ENCODE measurements at places on chromosomes 11 and 22.
A peak's percentile ranks its signal among the peaks of the same experiment; 100 is the strongest.

GRCh38 chr11:64096835-64097234, 61.1 kb downstream of the FLRT1 start:
- no peak for DNase-seq

DNA sequence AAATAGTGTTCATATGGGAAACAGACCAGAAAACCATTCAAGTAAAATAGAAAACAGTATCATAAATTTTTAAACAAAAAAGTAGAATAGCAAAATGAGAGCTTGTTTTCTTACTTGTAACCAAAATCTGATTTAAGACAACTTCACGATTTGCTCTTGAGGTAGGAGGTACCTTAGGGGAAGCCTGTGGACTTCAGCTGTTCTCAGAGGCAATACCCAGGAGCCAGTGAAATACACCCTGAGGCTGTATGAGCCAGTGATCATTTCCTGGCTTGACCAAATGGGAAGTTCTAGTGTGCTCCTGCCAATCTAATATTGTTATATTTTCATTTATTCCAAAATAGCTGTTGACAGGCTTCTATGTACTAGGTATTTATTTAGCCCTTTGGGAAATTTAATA, 104.8 kb downstream of the ARHGAP42 start:
- no peak for DNase-seq

GRCh38 chr22:23862103-23862502, 4.4 kb downstream of the SLC2A11 start:
- DNase-seq, result peak; percentile 34

DNA sequence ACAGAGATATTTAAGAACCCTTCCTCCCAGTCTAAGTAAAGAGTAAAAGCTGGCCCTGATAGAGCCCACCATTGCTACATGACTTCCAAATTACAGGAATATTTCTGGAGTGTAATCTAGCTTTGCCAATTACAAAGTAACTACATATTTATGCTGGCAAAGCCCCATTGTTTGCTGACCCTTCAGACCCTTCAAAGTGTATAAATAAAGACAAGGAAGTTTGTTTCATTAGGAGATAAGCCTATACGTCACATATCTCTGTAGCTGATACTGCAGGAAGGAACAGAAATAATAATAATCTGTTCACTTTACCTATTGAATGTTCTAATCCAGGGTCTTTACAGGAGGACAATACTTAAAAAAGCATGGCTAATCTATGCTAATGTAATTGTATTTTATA, 375.1 kb downstream of the SOX6 start:
- DNase-seq, result no peak

DNA sequence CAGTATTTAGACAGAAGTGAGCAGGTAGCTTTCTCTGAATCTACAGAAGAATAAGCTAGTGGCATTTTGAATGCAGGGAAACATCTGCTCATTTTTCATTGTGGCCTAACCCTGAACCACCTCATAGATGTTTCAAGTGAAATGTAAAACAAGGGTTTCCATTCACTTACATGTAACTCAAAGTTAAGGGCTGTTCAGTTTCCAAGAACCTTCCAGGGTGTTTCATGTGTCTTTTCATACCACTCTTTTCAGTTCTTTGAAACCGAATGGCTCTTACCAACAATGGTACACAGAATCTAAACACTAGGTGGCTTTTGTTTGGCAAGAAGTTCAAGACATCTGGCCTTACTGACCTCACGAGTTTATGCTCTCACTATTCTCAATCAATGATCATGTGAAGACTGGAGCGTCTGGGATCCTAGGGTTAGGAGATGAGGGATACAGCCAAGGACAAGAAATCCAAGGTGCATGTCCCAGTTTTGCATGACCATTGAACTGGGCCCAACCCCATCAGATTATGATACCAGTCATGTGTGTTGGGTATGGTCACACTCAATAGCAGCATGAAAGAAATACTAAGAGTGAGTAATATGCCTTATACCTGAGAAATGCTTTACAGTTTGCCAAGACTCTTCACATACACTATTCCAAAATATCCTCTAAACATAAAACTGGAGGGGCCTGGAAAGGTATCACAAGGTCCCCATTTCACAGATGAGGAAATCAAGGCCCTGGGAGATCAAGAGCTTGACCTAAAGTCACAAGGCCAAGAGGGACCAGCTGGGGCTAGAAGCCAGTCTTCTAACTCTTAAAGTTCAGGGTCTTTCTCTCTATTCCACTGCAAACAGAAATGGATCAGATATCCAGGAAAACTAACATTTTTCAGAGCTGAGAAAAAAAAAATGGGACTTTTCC, 92.7 kb downstream of the ETS1 start:
- no peak for DNase-seq

DNA sequence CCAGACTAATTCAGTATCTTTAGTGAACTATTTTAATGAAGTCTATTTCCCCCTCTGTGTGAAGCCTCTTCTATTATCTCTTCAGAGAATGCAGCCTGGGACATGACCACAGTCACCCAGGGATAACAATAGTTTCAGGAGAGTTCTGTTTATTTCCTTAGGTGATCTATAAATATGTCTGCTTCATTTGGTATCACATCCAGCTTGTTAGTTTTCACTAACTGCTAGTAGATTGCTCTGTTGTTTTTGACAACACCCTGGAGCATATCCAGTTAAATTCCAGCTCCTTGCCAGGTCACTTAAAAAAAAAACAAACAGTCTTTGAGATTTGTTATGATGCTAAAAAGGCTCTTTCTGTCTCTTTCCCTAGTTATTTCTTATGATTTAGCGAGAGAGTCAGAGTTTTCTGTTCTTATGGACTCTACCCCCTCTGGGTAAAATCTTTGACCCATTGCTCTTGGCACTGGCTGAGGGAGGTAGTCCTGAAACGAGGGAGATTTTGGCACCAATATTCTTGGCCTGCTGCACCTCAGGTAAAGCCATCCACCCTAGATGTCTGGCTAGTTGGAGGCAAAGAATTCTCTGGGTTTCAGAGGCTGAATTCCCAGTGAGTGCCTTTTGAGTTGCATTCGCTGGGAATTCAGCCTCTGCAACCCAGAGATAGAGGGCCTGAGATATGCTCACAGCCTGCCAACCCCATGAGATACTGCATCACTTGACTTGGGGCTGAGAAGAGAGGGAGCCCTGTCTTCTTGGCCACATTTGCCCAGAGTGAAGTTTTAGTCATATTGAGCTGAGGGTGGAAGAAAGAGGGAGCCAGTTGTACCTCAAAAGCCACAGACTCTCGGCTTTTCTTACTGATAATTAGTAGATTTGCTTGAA, 159.1 kb downstream of the PGR start:
- no peak for DNase-seq

- no peak for DNase-seq
Measured at GRCh38 chr22:23064381-23065068, 5.8 kb upstream of the GNAZ start.

DNA sequence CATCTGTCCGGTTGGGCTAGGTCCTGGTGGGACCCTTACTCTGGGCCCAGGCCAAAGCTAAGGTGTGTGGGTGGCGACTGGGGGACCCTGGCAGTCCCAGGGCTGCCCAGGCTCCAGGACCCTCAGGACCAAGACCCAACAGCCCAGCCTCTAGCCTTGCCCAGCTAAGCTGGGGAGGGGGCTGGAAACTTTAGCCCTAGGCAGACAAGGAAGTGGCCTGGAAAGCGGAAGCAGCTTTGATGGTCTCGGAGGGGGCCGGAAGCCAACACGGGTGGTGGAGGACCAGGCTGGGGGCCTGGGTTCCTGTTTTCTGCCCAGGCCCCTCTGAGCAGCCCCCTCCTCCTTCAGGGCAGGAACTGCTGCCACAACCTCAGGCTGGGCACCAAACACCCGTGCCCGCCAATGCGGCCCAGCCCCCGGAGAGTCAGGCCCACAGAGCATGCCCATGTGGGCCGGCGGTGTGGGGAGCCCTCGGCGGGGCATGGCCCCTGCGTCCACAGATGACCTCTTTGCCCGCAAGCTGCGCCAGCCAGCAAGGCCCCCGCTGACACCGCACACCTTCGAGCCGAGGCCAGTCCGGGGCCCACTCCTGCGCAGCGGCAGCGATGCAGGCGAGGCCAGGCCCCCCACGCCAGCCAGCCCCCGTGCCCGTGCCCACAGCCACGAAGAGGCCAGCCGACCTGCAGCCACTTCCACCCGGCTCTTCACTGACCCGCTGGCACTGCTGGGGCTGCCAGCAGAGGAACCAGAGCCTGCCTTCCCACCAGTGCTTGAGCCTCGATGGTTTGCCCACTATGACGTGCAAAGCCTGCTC, 2.8 kb downstream of the SIPA1 start:
- no peak for DNase-seq

DNA sequence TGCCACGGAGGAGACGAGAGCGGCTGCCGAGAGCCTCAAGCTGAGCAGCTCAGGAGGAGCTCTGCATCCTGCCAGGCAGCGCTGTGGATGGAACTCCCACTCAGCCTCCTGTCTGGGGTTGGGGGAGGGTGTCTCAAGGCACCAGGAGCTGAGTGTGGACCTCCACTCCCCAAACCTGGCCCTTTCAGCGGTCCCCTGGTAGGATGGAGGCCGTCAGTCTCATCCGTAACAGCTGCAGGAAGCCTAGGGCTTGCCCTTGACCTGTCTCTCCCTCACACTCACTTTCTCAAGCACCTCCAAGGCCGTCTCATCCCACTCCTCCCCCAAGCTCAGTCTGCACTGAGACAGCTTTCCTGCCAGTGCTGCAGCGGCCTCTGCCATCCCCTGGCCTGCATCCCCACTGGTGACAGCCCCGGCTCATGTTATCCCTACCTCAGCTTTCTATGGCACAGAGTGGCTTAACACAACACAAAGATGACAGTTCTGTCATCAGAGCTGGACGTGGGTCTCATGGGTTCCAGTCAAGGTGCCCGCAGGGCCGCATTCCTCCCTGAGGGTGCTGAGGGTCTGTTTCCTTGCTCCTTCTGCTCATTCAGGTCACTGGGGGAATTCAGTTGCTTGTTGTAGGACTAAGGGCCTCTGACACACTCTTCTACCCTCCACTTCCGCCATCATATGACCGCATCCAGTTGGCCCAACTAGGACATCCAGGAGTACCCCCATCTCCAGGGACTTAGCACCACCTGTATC, 341.9 kb upstream of the B3GAT1 start:
- no peak for DNase-seq

GRCh38 chr11:83249972-83250593, 36.1 kb downstream of the CCDC90B start:
- no peak for DNase-seq

- DNase-seq, result no peak
Measured at GRCh38 chr11:122154227-122154626, 38.2 kb upstream of the BLID start.

- DNase-seq, result peak; percentile 65
Measured at GRCh38 chr11:66002648-66003225, 434 bp downstream of the BANF1 start.

GRCh38 chr11:115362997-115363396, 141.2 kb downstream of the CADM1 start:
- no peak for DNase-seq

DNA sequence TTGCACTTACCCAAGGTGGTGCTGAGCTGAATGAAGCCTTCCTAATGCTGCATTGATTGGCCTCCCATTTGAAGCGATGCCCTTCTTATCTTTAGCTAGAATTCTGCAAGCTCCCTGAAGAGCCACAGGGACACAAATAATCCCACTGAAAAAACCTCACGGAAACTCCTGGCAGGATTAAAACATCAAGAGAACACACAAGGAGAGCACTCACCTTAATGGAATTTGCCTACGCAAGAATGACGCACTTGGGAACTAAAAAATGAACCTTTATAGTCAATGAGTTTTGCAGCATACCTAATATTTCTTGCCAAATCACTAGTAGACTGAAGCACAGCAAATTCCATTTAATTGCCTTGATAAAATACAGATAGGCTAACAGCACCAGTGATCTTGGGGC, 232.8 kb upstream of the UBASH3B start:
- DNase-seq, result no peak

DNA sequence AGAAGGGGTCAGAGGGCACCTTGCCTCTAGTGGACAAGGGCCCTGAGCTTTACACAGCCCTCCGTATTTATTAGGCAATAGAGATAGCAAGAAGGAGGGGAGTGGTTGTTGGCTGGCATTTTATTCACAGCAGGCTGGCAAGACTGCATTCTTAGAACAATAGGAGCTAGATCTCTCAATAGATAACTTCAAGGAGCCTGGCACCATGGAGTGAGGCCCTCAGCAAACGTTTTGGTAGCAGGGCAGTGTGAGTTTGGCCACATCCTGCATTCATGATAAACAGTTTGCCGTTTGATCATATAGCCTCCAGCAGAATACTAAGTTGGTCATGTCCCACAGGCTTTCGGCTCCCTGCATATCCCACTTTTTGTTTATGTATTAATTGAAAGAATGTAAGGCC, 31.6 kb downstream of the OR10A6 start:
- DNase-seq, result no peak

DNA sequence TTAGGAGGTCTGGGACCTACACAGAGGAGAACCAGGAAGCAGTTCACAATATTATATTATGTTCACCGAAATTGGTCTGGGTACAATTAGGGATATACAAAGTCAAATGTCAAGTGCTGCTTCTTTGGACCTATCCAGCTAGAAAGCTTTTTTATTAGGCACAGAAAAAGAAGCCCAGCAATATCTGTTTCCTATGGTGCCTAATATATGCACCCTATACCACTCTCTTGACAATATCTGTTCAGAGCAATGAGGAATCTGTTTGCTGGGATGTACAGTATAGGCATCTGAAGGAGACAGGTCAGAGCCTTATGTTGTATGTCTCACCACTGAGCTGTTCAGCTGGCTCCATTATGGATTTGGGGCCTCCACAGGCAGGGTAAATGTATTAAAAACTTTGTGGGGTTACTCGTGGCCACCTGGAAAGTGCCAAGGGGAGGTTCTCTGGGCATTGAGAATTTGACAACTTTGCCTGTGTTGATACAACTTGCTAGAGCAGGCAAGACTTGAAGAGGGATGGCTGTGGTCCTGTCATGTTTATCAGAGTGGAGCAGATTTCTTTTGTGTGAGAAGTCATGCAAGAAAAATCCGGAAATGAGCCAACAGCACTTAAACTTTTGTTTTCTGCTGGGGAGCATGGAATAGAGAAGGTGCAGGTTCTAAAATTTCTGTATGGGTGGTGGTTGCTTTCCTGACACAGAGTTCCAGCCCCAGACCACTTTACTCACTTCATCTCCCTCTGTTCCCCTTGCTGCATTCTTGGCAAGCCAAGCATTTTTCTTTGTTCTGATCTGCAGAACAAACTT, 10.1 kb downstream of the STIM1 start:
- DNase-seq, result no peak

DNA sequence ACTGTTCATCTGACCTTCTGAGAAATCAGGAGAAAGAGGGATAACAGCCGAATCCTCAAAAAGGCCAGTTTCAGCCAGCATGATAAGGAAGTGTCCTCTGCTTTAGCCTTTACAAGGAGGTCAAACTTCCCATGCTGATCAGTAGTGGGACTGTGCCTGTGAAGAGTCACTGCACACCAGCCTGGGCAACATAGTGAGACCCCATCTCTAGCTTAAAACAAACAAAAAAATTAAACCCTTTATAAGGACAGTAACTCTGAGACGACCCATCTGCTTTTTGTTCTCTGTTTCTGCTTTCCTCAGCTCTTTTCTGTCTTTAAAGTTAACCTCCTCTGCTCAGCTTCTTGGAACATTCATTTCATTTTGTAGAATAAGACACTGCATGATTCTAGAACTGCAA, 49.7 kb downstream of the SCGB1A1 start:
- no peak for DNase-seq
